ENCODE measurements at places on chromosomes 2 and 18.

GRCh38 chr2:60534052-60534685, 19.3 kb downstream of the BCL11A start:
- DNase-seq: no peak

DNA sequence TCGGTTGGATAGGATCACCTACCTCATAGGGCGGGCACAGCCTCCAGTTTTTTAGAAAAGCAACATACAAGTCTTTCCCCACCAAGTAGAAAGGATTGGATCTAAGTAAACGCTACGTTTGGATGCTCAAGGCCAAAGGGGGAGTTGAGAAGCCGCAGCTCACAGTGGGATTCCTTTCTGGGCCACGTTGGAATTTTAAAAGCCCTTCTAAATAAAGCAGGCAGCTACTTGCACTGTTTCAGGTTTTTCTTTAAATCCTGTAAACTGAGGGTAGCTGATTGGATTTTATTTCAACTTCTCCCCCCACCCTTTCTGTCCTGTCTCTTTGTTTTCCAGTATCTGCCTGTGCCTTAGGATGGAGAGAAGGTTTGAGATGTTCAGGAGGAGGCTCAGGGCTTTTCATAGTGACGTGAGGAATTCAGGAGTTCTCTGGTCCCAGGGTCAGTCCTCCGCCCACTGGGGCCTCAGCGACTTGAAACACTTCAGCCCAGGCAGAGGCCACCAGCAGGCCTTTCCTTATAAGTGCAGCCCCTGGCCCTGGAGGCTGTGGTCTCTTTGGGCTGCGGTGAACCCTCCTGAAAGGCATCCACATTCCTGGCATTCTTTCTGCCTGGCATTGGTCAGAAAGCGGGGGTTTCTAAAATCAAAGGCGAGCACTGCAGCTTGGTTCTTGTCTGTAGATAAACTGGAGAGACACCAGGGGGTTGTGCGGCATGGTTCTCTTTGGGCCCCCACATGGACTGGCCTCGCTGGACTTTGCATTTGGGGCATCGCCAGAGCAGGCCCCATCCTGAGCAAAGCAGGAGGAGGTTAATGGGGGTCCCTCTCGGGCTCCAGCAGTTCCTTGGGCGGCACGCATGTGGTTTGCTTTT, 44.5 kb downstream of the SH3BP4 start:
- DNase-seq: peak; percentile 76

- peak; percentile 45 for DNase-seq
Observed at GRCh38 chr2:237223201-237223861, 137.6 kb downstream of the COPS8 start.

- DNase-seq: peak; percentile 75
Observed at GRCh38 chr2:217016796-217017419, 157.0 kb upstream of the TNP1 start.

DNA sequence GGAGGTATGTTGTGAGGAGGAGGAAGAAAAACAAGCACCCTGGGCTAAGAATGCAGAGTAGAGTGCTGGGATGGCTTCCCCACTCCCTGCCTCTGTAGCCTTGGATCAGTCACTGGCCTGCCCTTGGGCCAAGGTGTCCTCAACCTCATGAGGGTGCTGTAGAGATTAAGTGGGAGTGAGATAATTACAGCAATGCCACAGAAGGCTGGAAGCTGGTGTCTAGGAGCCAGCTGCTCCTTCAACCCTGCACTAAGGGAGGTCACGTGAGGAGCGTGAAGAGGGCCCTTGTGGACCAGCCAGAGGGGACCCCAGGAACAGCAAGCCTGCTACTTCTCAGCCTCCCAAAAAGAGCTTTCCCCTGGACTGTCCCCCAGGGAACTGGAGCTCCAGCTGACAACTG, 95.2 kb downstream of the TTC32 start:
- DNase-seq: no peak

GRCh38 chr2:235468978-235469655, 24.7 kb upstream of the AGAP1 start:
- peak; percentile 39 for DNase-seq

- no peak for DNase-seq
Observed at GRCh38 chr18:41371156-41372045, 583.6 kb upstream of the PIK3C3 start.

- DNase-seq: no peak
Observed at GRCh38 chr18:49892148-49892924, 79.0 kb upstream of the ACAA2 start.

- DNase-seq: no peak
Observed at GRCh38 chr2:55003706-55004639, 46.3 kb downstream of the RTN4 start.

DNA sequence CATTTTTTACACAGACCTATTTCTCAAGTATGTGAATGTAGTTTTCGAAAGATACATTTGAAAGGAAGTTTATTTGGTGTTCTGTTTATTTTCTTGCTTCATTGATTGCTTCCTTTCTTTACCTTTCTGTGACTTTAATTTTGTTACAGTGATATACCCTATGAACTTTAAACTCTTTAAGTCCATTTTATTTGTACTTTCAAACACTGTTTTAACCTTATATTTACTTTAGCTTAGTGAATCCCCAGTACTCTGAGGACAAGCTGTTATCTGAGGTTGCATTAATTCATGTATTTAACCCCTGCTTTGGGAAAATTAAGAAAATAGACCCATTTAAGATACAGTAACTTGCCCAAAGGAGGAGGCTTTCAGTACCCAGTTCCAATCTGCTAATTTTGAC, 93.5 kb downstream of the SCN3A start:
- DNase-seq: no peak

GRCh38 chr2:76437564-76437963, 726.8 kb upstream of the GCFC2 start:
- DNase-seq: no peak

DNA sequence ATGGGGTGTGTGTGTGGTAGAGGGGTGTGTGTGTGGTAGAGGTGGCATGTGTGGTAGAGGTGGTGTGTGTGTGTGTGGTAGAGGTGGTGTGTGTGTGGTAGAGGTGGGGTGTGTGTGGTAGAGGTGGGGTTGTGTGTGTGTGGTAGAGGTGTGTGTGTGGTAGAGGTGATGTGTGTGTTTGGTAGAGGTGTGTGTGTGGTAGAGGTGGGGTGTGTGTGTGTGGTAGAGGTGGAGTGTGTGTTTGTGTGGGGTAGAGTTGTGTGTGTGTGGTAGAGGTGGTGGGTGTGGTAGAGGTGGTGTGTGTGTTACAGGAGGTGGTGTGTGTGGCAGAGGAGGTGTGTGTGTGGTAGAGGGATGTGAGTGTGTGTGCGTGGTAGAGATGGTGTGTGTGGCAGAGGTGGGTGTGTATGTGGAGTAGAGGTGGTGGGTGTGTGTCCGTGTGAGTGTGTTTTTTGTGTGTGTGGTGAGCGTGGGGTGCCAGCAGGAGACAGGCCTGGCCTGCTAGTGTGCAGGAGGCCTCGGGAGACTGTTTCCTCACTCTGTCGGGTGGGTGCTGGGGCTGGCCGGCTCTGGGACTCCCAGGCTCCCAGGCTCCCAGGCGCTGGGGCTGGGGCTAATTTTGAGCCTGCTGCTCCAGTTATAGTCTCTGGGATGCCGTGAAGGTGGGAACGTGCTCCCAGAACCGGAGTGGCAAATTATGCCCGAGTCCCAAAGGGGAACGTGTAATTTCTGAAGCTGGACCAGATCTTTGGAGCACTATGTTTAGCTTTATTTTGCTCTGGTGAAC, 165.2 kb downstream of the DYSF start:
- peak; percentile 31 for DNase-seq

- no peak for DNase-seq
Observed at GRCh38 chr2:197339016-197339415, 28.4 kb upstream of the ANKRD44 start.

- DNase-seq: no peak
Observed at GRCh38 chr18:38116716-38117115, 551.1 kb upstream of the CELF4 start.

DNA sequence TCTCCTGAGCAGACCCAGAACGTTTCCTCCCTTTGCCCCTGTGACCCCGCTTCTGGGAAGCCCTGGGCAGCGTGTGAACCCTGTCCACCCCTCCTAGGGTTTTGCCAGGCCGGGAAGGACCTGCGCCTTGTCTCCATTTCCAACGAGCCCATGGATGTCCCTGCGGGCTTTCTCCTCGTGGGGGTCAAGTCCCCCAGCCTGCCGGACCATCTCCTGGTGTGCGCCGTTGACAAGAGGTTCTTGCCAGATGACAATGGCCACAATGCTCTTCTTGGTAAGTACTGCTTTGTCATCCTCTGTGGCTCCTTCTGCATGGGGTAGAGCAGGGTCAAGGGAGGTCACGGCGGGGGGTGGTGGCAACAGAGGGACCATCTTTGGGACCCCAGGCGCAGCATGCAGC, 32.5 kb downstream of the GREB1 start:
- DNase-seq: no peak

All from femur (tissue), 1 donor.